AG04449 (cell line): ENCODE measurements at places on chromosomes 3 and 15.

- DNase-seq, result peak; percentile 33
Observed at GRCh38 chr3:57706462-57706861, 13.6 kb upstream of the DENND6A start.

DNA sequence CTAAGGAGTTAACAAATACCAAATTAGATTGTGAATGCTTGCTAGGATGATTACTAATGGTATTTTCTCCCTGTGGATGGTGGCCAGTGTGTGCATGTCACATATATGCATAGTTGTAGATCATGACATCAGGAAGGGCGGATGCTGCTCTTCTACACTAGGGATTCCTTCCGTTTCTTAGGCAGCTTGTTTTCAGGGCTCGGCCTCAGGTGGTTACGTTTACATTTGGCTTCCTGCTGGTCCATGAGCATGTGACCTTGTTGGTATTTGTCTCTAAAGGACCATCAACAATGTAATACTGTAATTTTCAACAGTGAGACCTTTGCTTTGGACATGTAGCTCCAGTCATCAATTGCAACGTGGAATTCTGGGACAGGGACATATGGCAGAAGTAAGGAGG is 221.4 kb downstream of the NR1D2 start:
- no peak for DNase-seq

DNA sequence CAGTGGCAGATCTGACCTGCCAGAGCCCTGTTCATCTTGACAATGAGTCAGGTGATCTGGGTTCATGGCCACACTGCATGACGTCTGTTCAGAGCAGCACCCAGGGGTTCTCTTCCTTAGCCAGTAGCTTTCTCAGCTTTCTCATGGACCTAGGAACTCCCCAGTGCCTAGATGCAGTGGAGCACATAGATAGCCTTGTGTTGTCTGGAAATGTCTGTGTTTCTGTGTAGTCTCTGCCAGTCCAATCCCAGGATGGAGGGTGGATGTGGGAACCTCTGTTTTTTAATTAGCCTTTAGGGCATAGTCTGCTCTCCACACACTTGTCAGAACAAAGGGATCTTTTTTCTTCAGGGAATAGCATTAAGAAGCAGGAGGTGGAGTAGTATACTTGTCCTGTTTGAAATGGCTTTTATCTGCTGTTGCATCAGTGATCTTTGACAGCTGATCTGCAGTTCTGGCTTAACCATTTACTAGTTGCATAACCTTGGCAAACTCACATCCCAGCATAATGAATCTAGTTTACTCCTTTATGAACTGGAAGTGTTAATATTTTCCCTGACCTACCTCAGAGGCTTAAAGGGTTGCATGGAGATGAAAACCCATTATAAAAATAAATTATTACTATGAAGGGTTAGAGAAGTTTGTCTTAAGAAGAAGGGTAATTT is 16.1 kb upstream of the CACNA1D start:
- DNase-seq, result no peak

DNA sequence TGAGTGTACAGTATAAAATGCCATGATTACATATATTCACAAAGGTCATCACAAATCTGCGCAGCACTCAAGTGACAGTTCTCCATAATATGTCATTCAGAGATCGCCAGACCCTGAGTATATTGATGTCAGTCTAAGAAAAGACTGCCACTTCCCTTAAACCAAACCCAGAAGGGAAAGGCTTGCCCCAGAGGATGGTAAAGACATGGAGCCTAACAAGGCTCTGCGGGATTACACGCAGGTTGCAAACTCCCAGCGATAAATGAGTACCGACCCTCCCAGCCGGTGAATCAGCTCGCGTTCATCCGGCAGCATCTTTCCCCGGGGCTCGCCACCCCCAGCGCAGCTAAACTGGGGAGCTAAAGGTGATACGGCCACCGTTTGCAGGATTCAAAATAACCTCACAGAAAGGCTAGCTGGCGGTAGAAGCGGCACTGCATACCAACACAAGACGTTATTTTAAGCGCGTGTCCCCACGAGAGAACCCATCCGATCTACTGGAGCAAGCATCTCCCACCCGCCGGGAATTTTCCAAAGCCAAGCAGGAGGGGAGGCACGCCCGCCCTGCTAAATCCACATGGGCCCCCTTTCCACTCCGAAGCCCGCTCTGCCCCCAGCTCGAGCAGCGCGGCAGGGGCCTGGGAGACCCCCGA is 643 bp downstream of the MYO5A start:
- DNase-seq, result no peak

- no peak for DNase-seq
Observed at GRCh38 chr3:20930034-20930433, 744.0 kb upstream of the SGO1 start.

GRCh38 chr3:145070795-145071194 is 1090.2 kb downstream of the PLOD2 start:
- DNase-seq, result no peak

DNA sequence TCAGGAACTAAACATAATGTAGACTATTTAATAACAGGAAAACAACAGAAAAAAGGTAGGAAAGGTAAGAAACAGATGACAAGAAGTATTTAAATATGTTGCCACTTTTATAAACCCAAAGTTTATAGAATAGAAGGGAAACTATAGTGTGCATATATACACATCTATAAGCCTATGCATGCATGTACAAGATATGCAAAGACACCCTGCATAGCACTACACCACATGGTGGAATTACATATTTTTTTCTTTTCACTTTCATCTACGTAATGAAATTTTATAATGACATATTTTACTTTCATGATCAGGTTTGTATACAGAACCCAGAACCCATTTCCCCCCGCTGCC is 136.8 kb downstream of the MEX3B start:
- no peak for DNase-seq

GRCh38 chr15:42576040-42576594 is 711 bp downstream of the STARD9 start:
- DNase-seq, result no peak

DNA sequence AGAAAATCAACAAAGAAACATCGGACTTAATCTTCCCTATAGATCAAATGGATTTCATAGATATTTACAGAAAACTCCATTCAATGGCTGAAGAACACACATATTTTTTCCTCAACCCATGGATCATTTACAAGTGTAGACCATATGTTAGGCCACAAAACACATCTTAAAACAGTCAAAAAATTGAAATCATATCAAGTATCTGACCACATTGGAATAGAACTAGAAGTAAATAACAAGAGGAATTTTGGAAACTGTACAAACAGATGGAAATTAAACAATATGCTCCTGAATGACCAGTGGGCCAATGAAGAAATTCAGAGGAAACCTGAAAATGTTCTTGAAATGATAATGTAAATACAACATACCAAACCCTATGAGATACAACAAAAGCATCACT is 323.1 kb upstream of the GPR149 start:
- no peak for DNase-seq

DNA sequence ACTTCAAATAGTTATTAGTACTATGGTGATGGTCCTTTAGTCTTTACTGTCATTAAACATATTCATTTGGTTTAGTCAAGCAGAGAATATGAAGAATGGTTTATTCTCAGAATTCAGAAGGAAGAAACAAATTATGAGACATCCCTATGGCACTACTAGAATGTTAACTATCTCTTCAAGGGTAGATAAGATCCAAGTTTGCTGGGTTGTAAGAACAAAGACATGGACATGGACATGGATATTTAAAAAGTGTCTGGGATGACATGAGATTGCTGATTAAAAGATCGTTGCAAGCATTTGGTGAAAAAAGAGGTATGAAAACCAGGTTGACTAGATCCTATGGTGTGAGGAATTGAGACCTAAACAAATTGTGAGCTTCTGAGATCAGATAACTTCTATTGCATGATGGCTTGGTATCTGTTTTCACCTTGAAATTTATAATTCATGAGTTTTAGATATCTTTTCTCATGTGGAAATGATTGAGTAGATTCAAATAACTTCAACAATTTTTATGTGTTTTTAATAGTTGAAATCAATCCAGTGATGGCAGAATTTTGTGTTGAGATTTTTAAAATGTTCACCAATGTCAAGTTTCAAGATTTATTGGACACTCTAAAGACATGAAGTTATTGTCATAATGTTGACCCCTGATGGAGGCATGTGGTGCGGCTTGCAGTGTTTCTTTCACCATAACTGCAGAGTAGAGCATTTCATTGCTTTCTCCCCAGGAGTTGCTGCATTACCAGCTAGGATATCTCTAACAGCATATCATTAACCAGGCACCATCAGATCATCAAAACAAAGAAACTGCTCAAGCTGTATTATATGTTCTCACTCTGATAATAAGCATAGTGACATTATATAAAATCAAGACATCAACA is 72.6 kb downstream of the NAALADL2 start:
- no peak for DNase-seq
